NCI-H1048 (cell line): ENCODE measurements at places on chromosomes 12 and 14.

DNA sequence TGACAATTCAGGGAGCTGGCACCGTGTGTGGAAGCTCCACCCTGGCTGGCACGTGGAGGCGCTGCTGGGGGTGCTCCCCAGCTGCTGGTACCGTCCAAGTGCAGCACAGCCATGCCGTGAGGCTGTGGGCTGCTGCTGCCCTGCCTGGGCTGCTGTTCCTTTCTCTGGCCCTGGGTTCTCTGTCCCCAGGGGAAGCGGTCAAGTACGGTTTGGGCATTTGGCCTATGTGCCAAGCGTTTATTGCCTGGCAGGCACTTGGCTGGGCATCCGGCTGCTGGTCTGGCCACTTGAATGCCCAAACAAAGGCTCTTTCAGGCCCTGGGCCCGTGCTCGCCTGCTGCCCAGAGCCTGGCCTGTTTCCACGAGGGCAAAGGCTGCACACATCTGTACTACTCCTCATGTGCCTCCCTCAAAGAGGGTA lies 39.6 kb downstream of the RHOF start:
- no peak for DNase-seq

- DNase-seq, result no peak
Observed at GRCh38 chr12:119019166-119019565, 37.8 kb downstream of the SRRM4 start.

DNA sequence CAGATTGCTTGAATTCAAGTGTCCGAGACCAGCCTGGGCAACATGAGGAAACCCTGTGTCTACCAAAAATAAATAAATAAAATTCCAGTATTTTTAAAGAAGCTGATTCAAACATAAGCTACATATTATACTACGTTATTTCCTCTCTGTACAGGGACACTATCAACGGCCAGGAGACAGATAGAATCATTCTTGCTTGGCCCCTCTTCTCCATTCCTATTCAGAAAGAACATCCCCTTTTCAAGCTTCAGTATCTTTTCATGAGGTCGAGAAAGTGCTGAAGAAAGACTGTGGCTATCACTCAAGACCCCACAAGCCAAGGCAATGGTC lies 314 bp upstream of the DHRS7 start:
- DNase-seq, result no peak

DNA sequence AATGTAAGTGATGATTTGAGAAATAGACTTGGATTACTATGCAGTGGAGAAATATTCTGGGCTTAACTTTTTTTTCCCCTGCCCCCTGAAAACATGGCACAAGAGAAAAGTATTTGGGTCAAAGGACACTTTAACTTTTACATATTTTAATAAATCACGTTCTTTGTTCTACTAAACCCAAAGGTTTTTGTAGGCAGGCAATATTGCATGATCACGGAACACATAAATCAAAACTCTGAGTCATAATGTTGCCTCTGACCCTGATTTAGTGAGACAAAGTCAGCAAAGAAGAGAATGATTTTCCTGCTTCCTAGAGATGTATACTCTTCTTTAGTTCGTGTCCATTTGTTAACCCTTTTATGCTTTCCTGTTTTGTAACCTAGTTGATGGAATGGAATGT lies 38.0 kb downstream of the ABCD2 start:
- DNase-seq, result no peak

- DNase-seq, result no peak
Observed at GRCh38 chr14:68733086-68733914, 59.6 kb downstream of the ZFP36L1 start.

DNA sequence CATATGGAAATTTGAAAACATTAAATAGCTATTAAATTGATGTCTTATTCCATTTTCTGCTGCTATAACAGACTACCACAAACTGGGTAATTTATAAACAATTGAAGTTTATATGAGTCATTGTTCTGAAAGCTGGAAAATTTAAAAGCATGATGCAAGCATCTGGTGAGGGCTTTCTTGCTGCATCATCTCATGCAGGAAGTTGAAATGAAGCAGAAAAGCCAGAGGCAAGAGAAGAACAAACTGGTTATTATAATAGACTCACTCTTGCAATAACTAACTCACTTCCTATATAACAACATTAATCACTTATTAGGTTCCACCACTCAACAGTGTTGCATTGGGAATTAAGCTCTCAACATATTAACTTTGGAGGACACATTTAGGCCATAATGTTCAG lies 1277.4 kb downstream of the LRFN5 start:
- DNase-seq, result no peak

GRCh38 chr12:27555925-27556778 lies 32.1 kb downstream of the PPFIBP1 start:
- no peak for DNase-seq

DNA sequence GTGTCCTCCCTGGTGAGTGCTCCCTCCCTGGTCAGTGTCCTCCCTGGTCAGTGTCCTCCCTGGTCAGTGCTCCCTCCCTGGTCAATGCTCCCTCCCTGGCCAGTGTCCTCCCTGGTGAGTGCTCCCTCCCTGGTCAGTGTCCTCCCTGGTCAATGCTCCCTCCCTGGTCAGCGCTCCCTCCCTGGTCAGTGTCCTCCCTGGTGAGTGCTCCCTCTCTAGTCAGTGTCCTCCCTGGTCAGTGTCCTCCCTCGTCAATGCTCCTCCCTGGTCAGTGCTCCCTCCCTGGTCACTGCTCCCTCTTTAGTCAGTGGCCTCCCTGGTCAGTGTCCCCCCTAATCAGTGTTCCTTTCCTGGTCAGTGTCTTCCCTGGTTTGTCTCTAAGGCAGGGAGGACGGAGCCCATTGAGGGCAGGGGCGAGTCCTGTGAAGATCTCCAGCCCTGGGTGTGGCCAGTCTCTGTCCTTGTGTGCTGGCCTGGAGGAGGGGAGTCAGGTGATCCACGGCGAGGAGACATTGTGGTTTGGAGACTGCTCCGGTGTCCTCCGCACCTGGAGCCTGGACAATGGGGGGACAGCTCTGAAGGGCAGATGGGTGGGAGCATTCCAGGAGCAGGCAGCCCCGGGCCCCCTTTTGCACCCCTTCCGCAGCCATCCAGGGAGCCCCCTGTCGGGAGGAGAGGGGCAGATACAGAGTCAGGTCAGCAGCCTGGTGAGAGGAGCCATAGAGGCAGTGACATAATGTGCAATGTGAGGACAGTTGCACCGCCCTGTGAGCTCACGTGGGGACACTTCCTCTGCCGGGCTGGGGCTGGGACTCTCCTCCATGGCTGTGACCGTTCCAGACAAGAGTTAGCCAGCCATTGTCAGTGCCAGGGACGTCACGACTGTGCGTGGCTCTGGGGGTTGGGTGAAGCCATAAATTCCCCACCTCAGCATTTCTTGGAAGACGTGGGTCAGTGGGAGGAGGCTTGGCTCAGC lies 93.4 kb downstream of the ADGRD1 start:
- no peak for DNase-seq

GRCh38 chr12:57048423-57049118 lies 1.4 kb downstream of the MYO1A start:
- DNase-seq, result no peak

- no peak for DNase-seq
Observed at GRCh38 chr14:106120101-106120500, 593.7 kb downstream of the TMEM121 start.

GRCh38 chr14:101108579-101109346 lies 205.2 kb upstream of the RTL1 start:
- no peak for DNase-seq

- no peak for DNase-seq
Observed at GRCh38 chr12:128595609-128596008, 228.1 kb downstream of the SLC15A4 start.

- no peak for DNase-seq
Observed at GRCh38 chr14:30221546-30221945, 293.9 kb upstream of the PRKD1 start.

DNA sequence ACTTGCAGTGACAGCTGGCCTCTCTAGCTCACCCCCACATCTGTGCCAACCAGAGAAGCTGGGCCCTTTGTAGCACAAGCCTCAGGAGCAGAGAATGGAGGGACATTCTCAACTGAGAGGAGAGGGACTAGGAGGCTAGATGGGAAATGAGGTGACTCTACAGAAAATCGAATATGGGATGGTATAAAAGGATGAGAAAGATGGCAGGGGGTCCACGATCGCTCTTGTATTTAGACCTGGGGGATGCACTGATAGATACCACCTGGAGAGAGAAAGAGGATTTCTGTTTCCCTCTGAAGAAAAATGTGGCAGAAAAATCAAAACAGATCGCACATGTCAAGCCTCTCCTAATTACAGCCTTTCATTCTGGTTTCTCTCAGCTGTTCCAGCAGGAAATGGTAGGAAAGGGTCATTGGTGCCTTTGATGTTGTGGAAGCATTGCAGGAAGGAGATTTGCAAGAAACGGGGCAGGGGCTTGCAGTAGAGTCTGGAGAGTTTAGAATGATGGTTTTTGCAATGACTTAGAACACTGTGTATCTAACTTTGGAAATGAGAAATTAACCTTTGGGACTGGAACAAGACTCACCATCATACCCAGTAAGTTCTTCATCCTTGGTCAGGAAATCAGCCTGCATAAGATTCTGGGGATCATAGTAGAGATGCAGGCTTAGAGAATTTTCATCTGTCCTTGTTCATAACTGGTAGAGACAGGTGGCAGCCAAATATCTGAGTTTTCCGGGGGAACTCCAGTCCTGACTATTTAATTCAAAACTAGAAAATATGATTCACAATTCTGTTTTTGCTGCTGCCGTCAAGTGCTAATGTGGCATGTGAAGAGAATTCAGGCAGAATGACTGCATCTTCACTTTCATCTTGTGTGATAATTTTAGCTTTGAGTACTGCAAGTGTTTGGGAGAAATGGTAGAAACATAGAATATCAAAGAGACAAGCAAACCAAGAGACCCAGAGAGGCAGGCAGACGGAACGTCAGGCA lies 98.8 kb downstream of the DAD1 start:
- no peak for DNase-seq
